ENCODE measurements at places on chromosomes 4 and X. TPM values are rescaled to one million over a fixed set of nuclear protein-coding genes. Genes with fewer than 3 reads are reported as not detected.

HTR2C gene
- total RNA-seq, result not detected

CXCL1 gene
- 414 TPM for total RNA-seq

TCP11X2 gene
- total RNA-seq, result not detected

PLP2 gene
- 273 TPM for total RNA-seq

SEL1L3 gene
- 120 TPM for total RNA-seq

KLHL4 gene
- not detected for total RNA-seq

DLG3 gene
- 62.5 TPM for total RNA-seq

DNA sequence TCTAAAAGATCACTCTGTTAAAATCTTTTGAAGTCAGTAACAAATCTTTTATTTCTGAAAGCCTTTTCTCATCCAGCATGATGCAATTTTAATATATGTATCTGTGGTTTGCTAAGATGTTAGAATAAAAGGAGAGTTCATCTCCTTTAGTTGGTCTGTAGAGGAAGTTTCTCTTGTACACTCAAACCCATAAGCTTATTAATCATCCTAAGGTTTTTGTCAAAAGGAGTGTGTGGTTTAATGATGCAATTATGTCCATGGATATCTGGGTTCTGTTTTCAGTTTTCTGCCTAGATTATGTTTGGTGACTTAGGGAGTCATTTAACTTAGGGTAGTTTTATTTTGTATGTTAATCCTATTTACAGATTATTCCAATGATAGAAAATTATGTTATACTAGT, 52.1 kb upstream of the NDST4 start:
- DNase-seq, result no peak

GRCh38 chrX:129663171-129663570, 8.4 kb upstream of the APLN start:
- no peak for DNase-seq

- no peak for DNase-seq
Measured at GRCh38 chr4:57265831-57266582, 155.8 kb upstream of the IGFBP7 start.

DNA sequence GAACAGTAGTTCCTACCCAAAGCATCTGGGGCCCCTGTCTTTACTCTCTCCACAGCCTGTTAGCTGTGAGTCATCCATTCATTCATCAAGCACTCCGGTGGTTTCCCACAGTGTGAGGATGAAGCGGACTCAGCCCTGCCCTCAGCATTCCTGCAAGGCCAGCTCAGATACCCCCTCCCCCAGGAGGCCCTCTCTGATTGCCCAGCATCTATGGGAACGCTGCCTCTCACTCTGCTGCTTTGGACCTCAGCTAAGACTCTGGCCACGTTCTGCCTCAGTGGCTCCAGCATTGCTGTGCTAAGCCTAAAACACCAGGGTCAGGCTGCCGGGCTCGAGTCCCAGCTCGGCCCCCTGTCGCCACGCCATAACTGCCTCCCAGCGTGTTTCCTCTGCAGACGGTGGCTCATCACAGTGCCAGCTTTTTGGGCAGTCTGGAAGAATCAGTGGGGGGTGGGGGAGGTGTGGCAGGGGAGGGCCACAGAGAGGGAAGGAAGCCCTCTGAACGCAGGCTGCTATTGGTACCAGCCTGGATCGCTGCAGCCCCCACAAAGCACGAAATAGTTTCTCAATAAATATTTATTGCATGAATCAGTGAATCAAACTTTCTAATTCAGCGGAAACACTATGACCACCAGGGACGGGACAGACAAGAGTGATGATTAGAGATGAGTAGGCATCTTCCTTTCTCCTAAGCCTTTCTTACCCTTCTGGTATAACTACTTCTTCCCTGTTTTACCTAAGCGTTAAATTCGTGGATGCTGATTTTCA, 74.4 kb downstream of the SORCS2 start:
- DNase-seq, result peak; percentile 4

DNA sequence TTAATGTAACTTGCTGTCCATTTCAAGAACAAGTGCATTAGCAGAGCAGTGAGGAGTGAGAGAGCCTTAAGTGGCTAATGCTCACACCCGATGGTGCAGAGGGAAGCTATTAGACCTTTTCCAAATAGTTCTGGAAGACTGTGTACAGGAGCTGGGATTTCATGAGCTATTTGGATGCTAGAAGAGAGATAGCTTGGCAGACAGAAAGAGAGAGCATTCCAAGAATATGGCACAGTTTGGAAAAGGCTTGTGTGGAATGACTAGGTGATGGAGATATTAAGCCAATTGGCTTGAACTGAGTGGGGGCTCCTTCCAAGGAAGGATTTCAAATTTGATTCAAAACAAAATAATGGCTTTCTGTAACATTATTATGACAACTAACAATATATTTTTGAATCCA, 1097.2 kb upstream of the TENM3 start:
- no peak for DNase-seq

DNA sequence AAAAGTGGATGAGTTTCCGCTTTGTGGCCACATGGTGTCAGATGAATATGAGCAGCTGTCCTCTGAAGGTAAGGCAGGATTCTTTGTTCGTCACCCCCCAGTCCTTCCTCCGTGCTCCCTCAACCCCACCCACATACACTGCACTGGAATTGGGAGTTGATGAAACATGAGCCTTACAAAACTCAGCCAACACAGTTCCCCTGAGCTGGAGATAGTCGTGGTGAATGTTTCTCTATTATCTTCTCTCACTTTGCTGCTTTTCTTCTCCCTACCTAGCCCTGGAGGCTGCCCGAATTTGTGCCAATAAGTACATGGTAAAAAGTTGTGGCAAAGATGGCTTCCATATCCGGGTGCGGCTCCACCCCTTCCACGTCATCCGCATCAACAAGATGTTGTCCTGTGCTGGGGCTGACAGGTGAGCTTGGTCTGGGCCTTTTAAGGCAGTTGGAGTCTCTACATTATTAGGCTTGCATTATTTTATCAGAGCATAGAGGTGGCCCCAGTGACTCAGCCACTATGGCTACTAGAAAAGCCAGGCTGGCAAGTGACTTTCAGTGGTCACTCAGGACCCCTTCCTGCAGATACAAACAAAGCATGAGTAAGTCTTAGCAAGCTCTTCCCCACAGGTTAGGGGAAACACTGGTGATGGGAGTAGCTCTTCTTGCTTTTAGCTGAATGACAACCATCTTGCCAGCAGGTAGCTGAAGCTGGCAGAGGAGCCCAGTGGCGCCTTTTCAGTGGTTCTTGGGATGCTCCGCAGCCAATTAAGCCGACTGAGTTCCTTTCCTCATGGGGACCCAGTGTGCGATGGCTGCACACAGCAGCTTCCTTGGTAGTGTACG, 1.6 kb downstream of the RPL10 start:
- no peak for DNase-seq

GRCh38 chr4:155881555-155881954, 15.5 kb upstream of the ASIC5 start:
- DNase-seq, result no peak

GRCh38 chrX:40298572-40299479, 201.1 kb upstream of the BCOR start:
- DNase-seq, result no peak

- DNase-seq, result no peak
Measured at GRCh38 chr4:100288811-100289529, 98.7 kb upstream of the DDIT4L start.

- DNase-seq, result no peak
Measured at GRCh38 chr4:128856246-128856645, 46.7 kb downstream of the JADE1 start.

DNA sequence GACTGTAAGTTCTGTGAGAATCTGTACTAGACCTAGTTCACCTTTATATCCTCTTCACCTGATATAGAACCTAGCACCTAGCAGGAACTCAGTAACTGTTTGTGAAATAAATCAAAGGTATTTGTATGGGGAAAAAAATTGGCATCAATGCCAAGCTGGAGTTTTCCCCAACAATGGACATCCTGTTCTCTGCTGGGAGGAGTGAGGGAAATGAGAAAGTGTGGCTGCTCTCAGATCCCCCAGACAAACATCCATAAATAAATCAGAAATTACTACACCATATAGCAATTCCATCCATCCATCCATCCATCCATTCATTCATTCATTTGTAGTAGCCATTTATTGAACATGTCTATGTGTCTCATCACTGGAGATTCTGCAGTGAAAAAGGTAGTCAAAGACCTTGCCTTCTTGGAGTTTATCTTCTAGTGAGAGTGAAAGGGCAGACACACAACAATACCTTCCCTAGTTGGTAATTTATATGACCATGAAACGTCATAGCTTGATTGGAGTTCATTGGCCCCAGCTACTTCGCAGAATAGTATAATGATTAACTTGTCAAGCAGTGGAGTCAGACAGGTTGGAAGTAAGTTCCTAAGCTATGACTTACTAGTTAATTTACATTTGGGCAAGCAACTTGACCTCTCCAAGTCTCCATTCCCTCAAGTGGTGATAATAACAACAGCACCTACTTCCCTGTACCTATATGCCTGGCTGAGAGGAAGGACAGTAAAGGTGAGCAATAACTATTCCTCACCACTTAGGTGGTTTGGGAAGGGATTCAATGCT, 98.7 kb upstream of the KIT start:
- no peak for DNase-seq

DNA sequence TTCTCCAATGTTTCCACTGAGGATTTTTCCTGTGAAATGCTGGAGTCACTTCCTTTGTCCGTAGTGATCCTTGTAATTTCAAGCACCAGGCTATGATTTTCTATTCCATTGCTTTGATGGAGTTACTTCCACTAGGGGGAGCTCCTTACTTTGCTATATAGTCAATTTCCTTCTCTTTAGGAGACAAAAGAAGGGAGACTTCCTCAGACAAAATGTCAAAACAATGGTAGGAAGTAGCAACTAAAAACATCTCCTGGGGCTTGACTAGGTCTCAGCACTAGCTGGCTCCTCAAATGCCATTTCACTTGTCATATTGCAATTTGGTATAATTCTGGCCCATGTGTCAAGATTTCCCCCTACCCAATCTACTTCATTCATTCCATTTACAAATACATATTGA, 24.1 kb downstream of the ZCCHC12 start:
- DNase-seq, result peak; percentile 24

DNA sequence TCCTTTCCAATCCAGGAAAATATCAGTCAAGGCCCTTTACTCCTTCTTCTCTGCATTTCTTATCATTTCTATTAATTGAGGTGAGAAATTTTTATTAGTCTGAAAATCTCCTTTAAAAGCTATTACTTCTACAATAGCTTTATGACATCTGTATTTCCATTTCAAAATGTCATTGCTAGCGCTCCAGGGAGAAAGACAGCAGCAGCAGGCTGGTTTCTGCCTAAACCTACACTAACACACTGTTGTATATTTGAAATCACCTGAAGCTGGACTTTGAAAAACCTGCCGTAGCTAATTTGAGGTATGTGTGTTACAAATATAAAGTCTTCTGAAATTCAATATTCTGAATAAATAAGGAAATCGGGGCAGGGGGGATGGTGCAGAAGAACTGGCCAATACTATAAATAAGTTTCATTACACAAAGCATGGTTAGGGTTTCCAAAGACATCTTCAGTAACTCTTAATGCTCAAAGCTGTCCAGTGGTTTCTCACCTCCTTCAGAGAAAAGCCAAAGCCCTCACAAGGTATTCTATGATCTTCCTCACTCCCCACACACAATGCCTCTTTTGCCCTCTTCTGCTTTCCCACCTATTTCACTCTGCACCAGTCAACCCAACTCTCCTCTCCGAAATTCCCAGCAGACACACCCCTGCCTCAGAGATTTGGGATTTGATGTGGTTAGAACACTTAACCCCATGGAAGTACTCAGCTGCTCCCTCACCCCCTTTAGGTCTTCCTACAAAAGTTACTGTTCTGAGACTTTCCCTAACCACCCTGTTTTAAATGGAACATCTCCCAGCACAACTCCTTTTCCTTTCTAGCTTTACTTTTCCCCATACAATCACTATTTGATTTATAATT, 122.7 kb downstream of the PPP3CA start:
- no peak for DNase-seq

GRCh38 chr4:185592845-185593488, 57.7 kb upstream of the PDLIM3 start:
- DNase-seq, result no peak

- no peak for DNase-seq
Measured at GRCh38 chr4:109079731-109080130, 222.7 kb downstream of the COL25A1 start.

DNA sequence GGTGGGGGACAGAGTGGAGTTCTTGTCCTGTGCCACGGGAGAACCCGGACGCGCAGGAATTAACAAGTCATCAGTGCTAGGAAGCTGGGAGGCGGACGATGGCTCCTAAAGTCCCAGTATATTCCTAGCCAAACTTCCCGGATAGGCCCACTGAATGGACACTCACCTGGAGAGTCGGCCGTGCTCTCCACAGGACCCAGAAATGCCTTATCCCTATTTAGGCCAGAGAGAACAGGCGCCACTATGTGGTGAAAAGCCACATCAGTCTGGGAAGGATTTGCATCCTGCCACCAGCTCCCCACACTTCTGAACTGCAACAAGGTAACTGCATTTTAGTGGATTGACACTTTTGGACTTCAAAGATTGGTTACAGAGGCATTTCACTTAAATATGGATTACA, 1.1 kb downstream of the CFAP299 start:
- DNase-seq, result peak; percentile 30

GRCh38 chr4:3411676-3412075, 30.1 kb upstream of the HGFAC start:
- no peak for DNase-seq

DNA sequence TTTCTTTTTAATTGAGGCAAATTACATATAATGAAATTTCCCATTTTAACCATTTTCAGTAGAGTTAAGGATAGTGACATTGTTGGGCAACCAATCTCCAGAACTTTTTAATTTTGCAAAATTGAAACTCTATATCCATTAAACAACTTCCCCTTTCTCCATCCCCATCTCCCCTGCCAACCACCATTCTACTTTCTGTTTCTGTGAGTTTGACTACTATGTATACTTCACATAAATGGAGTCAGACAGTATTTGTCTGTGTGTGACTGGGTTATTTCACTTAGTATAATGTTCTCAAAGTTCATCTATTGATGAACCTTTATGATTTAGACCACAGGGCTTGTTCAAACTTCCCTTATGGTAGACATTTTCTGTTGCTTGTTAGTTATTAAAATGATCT, 364.5 kb upstream of the MAD2L1 start:
- DNase-seq, result no peak

DNA sequence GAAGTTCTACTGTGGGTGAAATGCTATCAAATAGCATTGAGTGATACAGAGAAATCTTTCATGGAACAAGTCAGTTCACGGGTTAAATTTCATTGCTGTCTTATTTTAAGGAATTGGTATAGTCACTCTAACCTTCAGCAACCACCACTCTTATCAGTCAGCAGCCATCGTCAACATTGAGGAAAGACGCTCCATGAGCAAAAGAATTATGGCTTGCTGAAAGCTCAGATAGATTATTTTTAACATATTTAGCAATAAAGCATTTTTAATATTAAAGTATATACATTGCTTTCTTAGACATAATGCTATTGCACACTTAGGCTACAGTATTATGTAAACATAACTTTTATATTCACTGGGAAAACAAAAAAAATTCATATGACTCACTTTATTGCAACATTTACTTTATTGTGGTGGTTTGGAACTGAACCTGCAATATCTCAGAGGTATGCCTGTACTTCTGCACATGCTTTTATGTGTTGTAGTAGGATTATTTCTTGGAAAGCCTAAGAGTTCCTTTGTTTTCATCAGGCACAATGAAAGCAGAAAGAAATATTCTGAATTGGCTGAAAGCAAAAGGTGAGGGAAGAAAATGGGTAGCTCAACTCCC, 586.7 kb downstream of the GBA3 start:
- no peak for DNase-seq

Measured in Calu3 (cell line).